ENCODE measurements at places on chromosomes 5 and 9.

DNA sequence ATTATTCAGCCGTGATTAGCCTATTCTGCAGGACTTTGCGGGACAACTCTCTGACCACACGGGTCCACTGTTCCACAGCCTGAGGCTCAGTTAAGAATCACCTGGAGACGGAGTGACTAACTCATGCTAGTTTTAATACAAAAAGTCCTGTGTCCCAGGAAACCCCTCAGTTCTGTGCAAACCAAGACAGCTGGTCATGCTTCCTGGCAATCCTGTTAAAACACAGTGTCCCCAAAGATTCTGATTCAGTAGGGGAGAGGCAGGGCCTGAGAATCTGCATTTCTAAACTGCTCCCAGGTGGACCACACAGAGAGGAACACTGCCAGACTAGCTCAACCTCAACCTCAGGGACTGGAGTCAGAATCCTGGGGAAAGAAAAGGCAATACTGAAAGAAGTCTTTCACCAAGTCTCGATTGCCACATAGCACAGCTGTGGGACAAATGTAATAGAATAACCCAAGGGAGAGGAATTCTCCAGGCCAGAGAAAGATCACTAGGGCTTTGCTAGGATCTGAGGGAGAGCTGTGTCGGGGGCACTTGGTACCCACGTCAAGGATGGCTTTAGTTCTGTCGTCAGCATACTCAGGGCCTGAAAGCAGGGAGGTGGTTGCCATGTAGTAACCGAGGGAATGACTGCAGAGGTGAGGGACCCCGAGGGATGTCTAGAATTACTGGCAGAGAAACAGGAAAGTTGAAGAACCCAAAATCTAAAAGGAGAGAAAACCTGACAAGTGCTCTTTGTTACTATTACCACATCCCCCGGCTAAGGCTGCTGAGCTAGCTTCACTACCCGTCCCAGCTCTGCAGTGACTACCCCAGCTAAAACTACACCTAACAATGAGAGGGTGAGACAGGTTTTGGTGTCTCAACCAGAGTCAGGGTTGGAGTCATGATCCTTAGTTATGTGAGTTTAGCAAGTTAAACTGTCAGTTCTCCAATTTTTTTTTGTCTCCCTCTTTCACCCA lies 8.6 kb downstream of the SUSD1 start:
- DNase-seq = no peak

DNA sequence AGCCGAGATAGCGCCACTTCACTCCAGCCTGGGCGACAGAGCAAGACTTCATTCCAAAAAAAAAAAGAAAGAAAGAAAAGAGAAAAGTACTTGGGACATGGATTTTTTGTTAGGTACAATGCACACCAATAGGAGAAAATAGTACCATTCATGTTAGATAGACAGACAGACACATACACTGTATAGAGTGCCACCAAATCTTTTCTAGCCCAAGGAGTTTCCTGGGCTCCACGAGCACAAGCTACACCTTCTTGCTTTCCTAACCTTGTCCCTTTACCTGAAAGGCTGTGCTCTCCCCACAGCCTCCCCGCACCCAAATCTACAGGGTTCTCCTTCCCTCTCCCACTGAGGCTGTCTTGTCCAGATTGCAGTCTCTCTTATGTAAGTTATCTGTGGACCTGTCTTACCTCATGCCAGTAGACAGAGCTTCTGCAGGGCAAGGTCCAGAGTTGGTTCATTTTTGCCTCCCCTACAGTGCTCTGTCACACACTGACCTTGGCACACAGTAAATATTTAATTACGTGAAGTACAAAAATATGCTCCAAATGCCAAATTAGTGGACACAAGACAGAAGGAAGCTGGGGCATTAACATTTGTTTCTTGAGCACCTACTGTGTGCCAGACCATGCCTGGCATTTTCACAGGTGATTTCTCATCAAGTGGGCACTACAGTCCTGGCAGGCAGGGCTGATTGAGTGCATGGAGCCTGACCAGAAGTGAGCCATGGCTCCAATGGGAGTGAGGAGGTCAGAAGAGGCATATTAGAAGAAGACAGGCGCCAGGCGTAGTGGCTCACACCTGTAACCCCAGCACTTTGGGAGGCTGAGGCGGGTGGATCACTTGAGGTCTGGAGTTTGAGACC lies 5.9 kb downstream of the ALAD start:
- DNase-seq = no peak

- DNase-seq = no peak
These were observed 90.7 kb downstream of the ANKRD33B start for GRCh38 chr5:10654566-10654965.

GRCh38 chr5:102582696-102583095 lies 83.9 kb upstream of the SLCO6A1 start:
- DNase-seq = no peak

GRCh38 chr5:10832421-10832820 lies 71.4 kb upstream of the DAP start:
- DNase-seq = no peak

DNA sequence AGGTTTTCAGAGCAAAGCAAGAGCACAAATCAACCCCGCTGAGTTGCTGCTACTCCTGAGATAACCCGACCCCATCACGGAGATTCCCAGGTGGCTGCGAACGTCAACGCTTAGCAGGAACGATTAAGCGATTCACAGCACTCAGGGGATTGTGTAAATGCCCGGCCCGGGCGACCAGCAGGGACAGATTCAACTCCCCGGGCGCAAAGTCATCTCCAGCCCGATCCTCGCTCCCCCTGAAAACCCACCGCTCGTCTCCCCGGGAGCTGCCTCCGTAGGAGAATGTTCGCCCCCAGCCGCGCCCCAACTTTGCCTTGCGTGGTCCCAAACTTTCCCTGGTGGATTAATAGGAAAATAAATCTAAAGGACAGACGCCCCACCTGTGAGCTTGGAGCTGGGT lies 685 bp downstream of the SLC24A2 start:
- DNase-seq = no peak
